Cardiac septum (tissue), 1 donor: ENCODE measurements at places on chromosomes 1 and 21. TPM values are rescaled to one million over a fixed set of nuclear protein-coding genes. Genes with fewer than 3 reads are reported as not detected.

DNA sequence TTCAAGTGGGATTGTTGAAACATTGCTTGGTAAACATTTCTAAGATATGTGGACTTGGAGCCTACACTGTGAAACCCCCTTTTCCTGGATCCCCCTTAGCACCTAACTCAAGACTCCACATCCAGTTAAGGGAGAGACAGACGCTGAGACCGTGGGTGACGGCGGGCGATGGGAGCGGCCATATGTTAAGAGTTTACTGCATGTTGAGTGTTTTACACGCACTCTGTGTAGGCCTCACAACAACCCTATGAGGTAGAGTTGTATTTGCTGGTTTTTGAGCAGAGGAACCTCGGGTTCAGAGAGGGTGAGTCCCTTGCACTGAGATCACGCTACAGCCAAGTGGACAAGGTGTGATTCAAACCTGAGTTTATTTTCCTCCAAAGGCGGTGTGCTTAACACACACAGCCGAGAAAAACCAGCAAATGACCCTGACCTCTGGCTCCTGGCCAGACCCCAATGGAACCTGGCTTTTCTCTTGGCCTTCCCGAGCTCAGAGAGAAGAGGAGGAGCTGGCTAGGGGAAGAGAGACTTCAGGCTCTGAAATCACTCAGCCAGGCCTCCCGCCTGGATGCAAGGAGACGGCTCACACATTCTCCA, 46.9 kb upstream of the GOLT1A start:
- DNase-seq, result no peak

DNA sequence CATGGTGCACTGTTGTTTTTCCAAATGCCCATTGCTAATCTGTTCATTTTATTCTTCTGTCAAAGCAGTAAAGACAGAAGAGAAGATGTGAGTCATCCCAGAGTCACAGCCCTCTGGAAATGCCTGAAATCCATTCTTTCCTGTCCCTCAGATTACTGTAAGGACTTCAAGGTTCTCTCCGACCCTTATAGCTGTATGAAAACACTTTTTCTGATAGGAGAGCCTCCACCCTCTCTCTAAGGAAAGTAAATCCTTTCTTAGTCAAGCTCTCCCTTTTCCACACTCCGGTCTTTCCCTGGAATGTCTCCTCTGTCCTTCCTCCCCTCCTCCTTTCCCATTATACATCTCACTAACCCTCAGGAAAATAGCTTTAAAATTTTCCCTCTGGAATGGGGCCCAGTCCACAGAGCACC, 3.5 kb upstream of the PRDX6 start:
- no peak for DNase-seq

GRCh38 chr21:37159053-37159776, 86.2 kb downstream of the TTC3 start:
- no peak for DNase-seq

DNA sequence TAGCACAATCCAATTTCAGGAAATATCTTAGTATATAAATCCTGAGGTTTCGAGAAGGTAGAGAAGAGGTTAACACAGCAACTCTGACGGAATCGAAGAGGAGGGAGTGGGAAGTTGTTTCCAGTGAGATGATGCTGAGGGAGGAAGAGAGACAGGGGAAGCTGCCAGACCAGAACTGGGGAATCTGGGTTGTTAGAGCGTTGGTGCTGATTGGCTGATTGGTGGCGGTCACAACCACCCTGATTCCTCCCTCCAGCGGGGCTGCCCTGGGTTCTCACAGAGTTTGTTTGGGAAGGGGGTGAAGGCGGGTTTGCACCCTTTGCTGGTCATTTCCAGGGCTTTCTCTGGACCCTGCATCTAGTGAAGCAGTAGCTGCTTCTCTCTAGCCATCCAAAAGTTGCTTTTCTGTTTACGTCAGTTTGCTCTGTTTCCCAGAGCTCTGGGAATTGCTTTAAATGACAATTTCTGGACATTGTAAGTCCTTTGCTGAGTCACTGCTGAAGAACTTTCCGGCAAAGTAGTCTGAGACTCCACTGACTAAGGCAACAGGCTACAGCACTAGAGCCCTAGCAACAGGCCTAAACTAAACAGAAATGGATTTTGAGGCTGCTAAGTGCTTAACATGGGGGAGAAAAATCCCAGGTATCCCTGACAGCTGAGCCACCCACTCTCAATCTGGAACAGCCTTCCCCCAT, 90.1 kb downstream of the TENT5C start:
- DNase-seq, result no peak

DNA sequence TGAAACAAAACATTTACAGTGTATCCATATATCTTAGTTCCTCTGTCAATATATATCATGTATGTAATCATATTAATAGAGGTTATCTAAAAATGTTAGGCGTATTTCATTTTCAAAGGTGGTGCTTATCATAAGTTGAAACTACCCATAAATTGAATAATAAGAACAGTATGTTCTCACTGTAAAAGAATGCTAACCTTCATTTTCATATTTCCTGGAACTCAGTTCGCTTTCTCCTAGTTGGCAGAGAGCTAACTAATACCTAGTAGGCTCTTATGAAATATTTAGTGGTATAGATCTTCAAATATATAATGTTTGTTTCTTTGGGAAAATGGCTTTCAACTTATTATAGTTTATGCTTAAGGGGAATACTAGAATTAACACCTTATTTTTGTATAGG, 118.4 kb downstream of the DISP1 start:
- DNase-seq, result no peak

GRCh38 chr1:154344977-154345837, 19.9 kb downstream of the ATP8B2 start:
- no peak for DNase-seq

DNA sequence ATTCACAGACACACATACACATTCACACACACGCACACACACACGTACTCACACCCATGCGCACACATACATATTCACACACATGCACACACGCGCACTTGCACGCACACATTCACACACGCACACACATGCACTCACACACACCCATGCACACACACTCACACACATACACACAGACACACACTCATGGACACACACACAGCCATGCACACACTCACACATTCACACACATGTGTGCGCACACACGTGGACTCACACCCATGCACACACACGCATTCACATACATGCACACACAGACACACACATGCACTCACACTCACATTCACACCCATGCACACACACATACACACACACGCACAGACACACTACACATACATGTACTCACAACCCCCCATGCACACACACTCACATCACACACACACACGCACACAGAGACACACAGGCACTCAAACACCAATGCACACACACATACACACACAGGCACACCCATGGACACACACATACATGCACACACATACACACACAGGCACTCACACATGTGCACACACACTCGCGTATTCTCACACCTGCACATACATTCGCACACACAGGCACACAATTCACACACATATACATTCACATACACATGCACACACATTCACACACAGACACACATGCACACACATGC, 589.1 kb downstream of the PTPRU start:
- DNase-seq, result peak; percentile 27

GRCh38 chr1:200147742-200148141, 120.2 kb downstream of the NR5A2 start:
- no peak for DNase-seq

BCAR3 gene
- 6.9 TPM for total RNA-seq

BTG2 gene
- total RNA-seq, result 54.2 TPM
